ENCODE measurements at places on chromosomes 3 and 15. TPM values are rescaled to one million over a fixed set of nuclear protein-coding genes. Genes with fewer than 3 reads are reported as not detected.

The MUC13 gene
- not detected for total RNA-seq

The SLC27A2 gene
- 18.6 TPM for total RNA-seq

The ILDR1 gene
- not detected for total RNA-seq

The MAP3K13 gene
- 14.1 TPM for total RNA-seq

GRCh38 chr3:194221336-194221735 is 85.4 kb downstream of the HES1 start:
- no peaks in the 10 kb centered on the region for H3K36me3 ChIP-seq
- H3K27me3 ChIP-seq, result no peaks in the 10 kb centered on the region
- no peak overlapping the region for H3K4me3 ChIP-seq
- no peaks in the 10 kb centered on the region for H3K4me1 ChIP-seq
- DNase-seq, result no peak

GRCh38 chr3:27677565-27677964 is 44.6 kb downstream of the EOMES start:
- H3K4me1 ChIP-seq, result peaks cover 4% of the 10 kb centered on the region
- no peaks in the 10 kb centered on the region for H3K36me3 ChIP-seq
- no peak for DNase-seq
- H3K27ac ChIP-seq, result no peak overlapping the region
- H3K4me3 ChIP-seq, result no peak overlapping the region

GRCh38 chr3:64224826-64225610 is at the start of gene PRICKLE2:
PRICKLE2 (minus strand) TSS chr3:64225466; CDS start chr3:64198927, 26,539 bp downstream.
- H3K27ac ChIP-seq, result no peak within 1 kb of the TSS
- H3K27me3 ChIP-seq, result no peaks in the 10 kb centered on the region
- DNase-seq, result no peak
- no peaks in the 10 kb centered on the region for H3K36me3 ChIP-seq
- no peak within 1 kb of the TSS for H3K4me3 ChIP-seq

DNA sequence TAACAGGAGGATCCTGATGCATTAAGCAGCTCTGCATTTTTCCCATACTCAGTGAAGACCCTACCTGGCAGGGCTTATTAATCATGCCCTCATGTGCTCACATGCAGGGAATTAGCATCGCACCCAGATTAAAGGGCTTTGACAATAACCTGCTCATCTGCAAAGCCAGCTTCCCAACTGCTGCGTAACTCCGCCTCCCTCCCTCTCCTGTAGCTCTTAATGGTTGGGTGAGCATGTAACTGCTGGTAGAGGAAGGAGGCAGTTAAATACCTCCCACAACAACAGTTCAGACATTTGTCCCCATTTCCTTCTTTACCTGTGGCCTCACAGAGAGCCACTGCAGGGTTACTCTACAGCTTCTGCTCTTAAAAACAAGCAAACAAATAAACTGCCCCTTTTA is 203.6 kb upstream of the WNT5A start:
- no peaks in the 10 kb centered on the region for H3K27me3 ChIP-seq
- no peaks in the 10 kb centered on the region for H3K4me1 ChIP-seq
- DNase-seq, result no peak

GRCh38 chr3:128317698-128318231 is 148.9 kb downstream of the DNAJB8 start:
- no peaks in the 10 kb centered on the region for H3K36me3 ChIP-seq
- no peaks in the 10 kb centered on the region for H3K27me3 ChIP-seq
- H3K4me3 ChIP-seq, result no peak overlapping the region
- H3K27ac ChIP-seq, result no peak overlapping the region
- no peak for DNase-seq

DNA sequence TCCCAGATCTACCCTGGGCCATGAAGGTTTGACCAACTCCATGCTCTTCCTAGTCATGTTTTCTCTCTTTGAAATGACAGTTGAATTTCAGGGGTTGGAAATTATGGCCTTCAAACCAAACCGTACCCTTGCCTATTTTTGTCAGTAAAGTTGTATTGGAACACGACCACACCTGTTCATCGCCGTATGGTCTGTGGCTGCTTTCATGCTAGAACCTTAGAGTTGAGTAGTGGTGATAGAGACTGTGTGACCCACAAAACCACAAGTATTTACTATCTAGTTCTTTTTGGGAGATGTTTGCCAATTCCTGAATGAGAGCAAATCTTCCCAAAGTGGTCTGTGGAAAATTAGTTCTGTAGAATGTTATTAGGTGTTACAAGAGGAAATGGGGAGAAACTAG is 24.0 kb upstream of the STARD5 start:
- no peak for DNase-seq
- H3K4me3 ChIP-seq, result no peak overlapping the region
- no peaks in the 10 kb centered on the region for H3K4me1 ChIP-seq
- no peaks in the 10 kb centered on the region for H3K36me3 ChIP-seq

GRCh38 chr15:64348455-64348854 is 7.5 kb downstream of the CSNK1G1 start:
- no peaks in the 10 kb centered on the region for H3K27me3 ChIP-seq
- H3K4me3 ChIP-seq, result no peak overlapping the region
- DNase-seq, result no peak
- no peak overlapping the region for H3K27ac ChIP-seq
- no peaks in the 10 kb centered on the region for H3K4me1 ChIP-seq

DNA sequence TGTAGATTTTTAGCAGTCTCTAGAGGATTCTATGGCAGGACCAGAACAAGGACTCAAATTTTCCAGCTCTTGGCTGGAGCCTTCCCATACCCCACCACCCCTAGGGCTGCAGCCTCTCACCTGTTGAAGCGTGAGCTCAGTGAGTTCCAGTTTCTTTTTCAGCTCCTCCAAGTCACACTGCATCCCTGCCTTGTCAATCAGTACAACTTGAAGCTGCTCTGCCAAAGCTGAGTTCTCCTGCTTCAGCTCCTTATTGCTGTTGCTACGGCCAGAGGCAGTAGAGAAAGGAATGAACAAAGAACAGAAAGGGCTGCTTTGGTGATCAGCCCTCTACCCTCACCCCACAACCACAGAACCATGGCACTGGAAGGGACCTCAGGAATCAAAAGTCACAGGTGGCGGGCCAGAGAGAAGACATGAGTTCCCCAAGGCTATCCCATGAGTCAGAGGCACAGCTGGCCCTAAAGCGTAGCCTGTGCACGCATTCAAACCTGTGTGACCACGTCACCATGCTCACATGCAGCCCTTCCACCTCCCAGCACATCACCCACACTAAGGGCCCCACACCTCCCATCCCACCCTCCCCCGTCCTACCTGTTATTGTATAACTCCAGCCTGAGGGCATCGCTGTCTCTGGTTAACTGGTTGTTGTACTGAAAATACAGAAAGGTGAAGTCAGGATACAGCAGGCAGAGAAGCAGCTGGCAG is 83.3 kb upstream of the C2CD4B start:
- DNase-seq, result no peak
- H3K4me3 ChIP-seq, result no peak overlapping the region
- H3K4me1 ChIP-seq, result no peaks in the 10 kb centered on the region
- H3K36me3 ChIP-seq, result no peaks in the 10 kb centered on the region

- no peaks in the 10 kb centered on the region for H3K27me3 ChIP-seq
- no peak overlapping the region for H3K4me3 ChIP-seq
- no peaks in the 10 kb centered on the region for H3K4me1 ChIP-seq
- no peak overlapping the region for H3K27ac ChIP-seq
- H3K36me3 ChIP-seq, result no peaks in the 10 kb centered on the region
Measured at GRCh38 chr15:97501291-97501690, 459.2 kb upstream of the ARRDC4 start.

GRCh38 chr15:69579950-69580618 is 127.5 kb downstream of the RPLP1 start:
- H3K4me3 ChIP-seq, result no peak overlapping the region
- H3K27ac ChIP-seq, result no peak overlapping the region
- H3K4me1 ChIP-seq, result peaks cover 15% of the 10 kb centered on the region

DNA sequence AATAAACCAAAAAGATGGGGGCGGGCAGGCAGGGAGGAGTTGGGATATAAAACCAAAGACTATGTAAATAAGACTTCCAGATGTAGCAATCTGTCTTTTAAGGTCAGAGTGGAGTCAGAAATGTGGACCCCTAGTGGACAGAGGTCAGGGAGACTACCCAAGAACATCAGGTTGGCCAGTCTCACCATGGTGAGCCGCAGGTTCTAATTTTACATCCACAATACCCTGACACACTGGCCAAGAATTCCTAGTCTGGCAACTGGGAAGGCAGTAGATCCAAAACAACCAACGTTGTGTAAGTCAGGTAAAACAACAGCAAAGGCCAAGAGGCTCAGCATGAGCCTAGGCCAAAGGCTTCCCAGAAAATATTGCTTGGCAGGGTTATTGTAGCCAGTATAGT is 203.4 kb downstream of the FOXP1 start:
- H3K36me3 ChIP-seq, result no peaks in the 10 kb centered on the region
- H3K27ac ChIP-seq, result no peak overlapping the region
- DNase-seq, result no peak
- H3K27me3 ChIP-seq, result no peaks in the 10 kb centered on the region
- peaks cover 39% of the 10 kb centered on the region for H3K4me1 ChIP-seq
- no peak overlapping the region for H3K4me3 ChIP-seq

- no peaks in the 10 kb centered on the region for H3K4me1 ChIP-seq
- H3K4me3 ChIP-seq, result no peak overlapping the region
- H3K27me3 ChIP-seq, result no peaks in the 10 kb centered on the region
- no peak overlapping the region for H3K27ac ChIP-seq
Measured at GRCh38 chr3:108381529-108382140, 85.3 kb downstream of the HHLA2 start.

- H3K36me3 ChIP-seq, result no peaks in the 10 kb centered on the region
- no peak overlapping the region for H3K27ac ChIP-seq
- no peaks in the 10 kb centered on the region for H3K27me3 ChIP-seq
- no peaks in the 10 kb centered on the region for H3K4me1 ChIP-seq
- H3K4me3 ChIP-seq, result no peak overlapping the region
Measured at GRCh38 chr3:38474928-38475605, 21.1 kb upstream of the EXOG start.

DNA sequence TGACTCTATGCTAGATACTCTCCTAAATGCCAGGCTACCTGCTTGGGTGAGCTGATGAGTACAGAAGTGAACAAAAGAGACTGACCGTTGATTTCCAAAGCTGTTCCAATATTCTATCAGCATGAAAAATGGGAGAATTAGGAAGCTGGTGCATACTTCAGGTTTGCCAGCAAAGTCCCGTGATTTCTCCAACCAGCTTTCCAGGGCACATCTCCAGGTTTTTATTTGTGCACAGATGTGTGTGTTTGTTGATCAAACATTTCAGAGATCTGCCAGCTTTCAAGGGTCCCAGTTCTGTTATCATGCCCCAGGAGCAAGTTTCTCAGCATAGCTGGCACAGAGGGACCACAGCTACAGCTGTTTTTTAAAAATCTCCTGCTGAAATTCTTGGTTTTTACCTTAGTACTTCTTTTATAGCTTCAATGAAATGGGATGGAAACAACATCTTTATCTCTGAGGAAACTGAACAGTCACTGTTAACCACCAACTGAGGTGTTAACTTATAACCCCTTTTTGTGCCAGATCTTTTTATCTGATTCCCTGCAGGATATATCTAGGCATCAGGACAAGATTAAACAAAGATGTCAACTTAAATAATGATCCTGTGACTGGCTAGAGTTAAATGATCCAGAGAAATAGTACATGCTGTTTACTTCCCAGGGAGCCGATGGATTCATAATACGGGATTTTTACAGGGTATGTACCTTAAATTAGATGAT is 380.8 kb downstream of the GRM7 start:
- DNase-seq, result no peak
- no peaks in the 10 kb centered on the region for H3K27me3 ChIP-seq
- no peak overlapping the region for H3K27ac ChIP-seq

GRCh38 chr3:73415118-73415517 is 209.6 kb downstream of the PDZRN3 start:
- H3K27me3 ChIP-seq, result no peaks in the 10 kb centered on the region
- no peaks in the 10 kb centered on the region for H3K36me3 ChIP-seq
- H3K4me3 ChIP-seq, result no peak overlapping the region
- DNase-seq, result no peak

GRCh38 chr3:52742418-52743041 is 28.2 kb downstream of the NEK4 start:
- H3K4me1 ChIP-seq, result no peaks in the 10 kb centered on the region
- H3K27ac ChIP-seq, result no peak overlapping the region
- H3K36me3 ChIP-seq, result peaks cover 24% of the 10 kb centered on the region
- no peak overlapping the region for H3K4me3 ChIP-seq

DNA sequence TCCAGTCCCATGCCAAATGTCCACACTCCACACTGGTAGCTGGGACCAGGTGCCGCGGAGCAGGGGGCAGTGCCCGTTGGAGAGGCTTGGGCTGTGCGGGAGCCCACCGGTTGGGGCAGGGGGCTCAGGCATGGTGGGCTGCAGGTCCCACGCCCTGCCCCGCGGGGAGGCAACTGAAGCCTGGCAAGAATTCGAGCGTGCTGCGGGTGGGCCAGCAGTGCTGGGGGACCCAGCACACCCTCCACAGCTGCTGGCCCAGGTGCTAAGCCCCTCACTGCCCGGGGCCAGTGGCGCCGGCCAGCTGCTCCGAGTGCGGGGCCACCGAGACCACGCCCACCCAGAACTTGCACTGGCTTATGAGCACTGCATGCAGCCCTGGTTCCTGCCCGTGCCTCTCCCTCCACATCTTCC is 479.4 kb downstream of the ZNF385D start:
- no peaks in the 10 kb centered on the region for H3K27me3 ChIP-seq
- DNase-seq, result no peak
- H3K36me3 ChIP-seq, result no peaks in the 10 kb centered on the region
- no peaks in the 10 kb centered on the region for H3K4me1 ChIP-seq

DNA sequence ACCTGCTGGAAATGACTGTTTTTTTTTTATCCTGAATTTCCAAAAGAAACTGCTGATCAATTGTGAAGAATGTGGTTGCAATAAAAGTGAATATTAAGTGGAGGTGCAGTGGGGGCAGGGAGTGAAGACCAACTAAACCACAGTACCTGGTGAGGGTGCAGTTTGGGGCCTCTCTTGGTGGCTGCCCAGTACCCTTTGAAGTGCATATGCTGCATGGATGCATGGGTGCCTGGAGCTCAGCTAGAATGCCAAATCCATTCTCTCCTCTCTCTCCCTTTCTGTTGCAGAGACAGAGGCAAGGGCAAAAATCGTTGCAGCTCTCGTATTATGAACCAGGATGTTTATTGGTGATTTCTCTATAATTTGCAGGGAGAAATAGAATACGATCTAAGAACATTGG is 420.5 kb upstream of the ONECUT1 start:
- no peaks in the 10 kb centered on the region for H3K36me3 ChIP-seq
- no peaks in the 10 kb centered on the region for H3K4me1 ChIP-seq
- no peaks in the 10 kb centered on the region for H3K27me3 ChIP-seq
- no peak for DNase-seq
- H3K27ac ChIP-seq, result no peak overlapping the region

DNA sequence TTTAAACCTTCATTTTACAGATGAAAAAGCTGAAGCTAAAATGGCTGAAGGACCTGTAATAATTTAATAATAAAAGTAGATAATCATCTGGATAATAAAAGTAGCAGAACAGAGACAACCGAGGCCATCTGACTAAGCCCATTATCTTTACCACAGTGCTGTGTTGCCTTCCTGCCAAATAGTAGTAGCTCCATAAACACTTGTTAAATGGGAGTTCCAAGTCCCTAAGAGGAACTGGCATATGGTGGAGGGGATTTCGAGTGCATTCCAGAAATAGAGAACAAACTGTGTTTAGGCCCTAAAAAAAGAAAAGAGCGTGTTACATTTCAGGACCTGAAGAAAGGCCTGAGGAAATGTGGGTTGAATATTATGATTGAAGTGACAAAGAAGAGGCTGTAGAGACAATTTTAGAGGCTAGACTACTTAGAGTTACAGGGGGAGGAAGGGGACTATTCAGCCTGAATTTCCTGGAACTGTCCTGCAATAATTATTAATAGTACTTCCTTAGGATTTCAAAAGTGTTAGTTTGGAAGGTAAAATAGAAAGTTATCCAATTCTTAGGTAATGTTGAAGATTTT is 424.3 kb downstream of the ROBO2 start:
- H3K36me3 ChIP-seq, result no peaks in the 10 kb centered on the region
- no peak for DNase-seq
- no peaks in the 10 kb centered on the region for H3K27me3 ChIP-seq
- H3K27ac ChIP-seq, result no peak overlapping the region
- H3K4me3 ChIP-seq, result no peak overlapping the region

Measured in CD8-positive, alpha-beta memory T cell (primary cell).